ENCODE measurements at places on chromosomes 16 and 17.

GRCh38 chr17:6642592-6642991, 1.7 kb downstream of the TXNDC17 start:
- no peak for DNase-seq

- no peak for DNase-seq
These were observed 3.0 kb downstream of the TEX19 start for GRCh38 chr17:82361885-82362633.

DNA sequence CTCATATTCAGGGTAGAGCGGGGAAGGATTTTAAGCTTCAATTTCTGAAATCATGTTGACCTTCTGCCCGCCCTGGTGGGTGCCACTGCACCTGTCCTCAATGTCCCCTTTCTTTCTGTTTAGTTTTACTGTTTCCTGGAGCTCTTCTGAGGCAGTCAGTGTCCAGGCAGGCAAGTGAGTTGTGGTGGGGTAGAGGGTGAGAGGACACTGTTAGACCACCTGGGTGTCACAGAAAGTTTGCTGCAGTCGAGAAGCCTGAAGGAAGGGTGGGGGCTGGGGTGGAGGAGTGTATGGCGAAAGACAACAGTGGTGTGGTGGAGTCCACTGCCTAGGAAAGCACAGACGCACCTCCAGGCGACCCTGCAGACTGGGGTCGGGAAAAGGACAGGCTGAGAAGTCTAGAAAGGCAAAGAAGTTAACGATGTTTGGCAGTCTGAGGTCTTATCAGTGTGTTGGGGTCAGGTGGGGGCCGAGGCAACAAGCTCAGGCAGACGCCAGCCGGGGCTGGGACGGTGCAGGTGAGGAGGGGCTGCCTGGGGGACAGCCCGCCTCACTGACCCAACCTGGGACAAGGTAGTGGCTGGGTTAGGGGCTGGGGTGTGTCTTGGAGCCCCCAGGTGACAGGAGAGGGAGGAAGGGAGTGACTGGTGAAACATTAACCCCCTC, 23.3 kb upstream of the HOXB13 start:
- no peak for DNase-seq

- no peak for DNase-seq
These were observed 1.7 kb upstream of the LASP1 start for GRCh38 chr17:38867968-38868816.

DNA sequence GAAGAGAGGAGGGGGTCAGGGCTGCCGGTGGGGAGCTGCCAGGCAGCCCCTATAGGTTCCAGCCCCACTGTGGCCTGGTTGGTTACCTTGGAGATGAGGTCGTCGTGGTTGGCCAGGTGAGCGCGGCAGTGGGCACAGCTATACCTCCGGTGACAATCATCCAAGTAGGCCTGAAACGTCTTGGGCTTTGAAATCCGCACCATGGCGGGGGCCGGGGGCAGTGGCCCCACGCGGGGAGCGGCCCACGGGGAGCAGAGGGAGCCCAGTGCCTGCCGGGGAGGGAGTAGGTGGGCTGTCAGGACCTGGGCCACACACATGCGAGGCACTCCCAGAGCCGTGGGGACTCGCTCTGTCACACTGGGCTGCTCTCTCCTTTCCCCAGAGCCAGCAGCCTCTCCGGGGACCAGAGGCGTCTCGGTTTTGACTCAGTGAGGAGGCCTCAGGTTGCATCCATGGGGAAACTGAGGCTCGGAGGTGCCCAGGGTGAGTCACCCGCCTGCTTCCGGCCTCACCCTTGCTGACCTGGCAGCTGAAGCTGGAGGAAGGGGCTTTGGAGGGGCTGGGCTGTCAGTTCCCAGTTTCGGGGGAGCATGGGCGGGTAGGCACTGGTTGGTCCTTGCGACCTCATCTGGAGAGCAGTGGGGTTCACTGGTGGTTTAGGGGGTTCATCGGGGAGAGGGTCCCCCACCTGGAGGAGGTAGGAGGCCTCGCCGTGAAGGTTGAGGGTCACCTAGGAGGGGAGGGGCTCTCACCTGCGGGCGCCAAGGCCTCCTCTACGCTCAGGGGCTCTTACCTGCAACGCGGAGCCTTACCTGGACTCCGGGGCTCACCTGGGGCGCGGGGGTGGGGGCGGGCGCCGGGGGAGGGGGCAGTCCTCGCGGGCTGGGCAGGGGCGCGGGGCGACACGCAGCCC, 591 bp downstream of the YPEL3 start:
- DNase-seq: no peak

DNA sequence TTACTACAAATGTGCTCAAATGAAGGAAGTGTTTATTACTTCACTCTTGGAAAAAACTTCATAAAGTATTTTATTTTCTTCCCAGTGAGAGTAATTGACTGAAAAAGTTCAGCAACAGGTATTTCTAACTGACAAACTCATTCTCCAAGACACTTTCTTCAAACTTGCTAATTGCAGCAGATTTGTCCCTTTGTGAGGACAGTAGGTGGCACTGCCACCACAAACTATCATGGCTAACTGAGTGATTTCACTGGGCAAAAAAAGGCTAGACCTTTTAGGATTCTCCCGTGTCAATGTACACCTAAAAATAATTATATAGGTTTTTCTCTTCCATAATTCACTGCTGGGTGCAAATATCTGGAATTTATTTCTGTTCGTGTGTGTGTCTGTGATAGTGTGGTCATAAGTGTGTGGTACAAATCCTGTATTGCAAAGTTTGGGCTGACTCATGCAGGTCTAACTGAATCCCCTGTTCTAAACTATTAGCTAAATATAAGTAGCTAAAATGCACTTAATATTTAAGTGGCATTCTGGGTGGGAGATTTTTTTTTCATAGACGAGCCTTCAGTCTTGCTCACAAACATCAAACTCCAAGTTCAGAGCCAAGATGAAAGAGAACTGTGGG, 3.9 kb downstream of the HS3ST3A1 start:
- DNase-seq: no peak

DNA sequence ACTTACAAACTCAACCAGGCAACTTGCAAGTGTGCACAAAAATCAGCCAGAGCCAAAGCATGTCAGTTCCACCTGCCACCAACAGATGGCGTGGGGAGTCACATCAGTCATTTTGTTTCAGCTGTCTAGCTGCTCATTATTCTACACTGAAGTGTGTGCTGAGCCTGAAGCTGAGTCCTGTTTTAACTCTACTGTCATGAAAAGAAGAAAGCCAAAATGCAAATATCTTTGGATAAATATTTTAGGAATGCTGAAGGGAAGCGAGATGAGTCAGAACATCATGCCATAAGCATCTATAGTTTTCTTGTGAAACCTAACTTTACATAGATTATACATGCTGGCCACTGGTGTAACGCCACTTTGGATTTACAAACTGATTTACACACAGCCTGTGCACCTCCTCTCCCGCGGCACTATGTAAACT, 172.6 kb downstream of the CDK5R1 start:
- DNase-seq: peak; percentile 56

DNA sequence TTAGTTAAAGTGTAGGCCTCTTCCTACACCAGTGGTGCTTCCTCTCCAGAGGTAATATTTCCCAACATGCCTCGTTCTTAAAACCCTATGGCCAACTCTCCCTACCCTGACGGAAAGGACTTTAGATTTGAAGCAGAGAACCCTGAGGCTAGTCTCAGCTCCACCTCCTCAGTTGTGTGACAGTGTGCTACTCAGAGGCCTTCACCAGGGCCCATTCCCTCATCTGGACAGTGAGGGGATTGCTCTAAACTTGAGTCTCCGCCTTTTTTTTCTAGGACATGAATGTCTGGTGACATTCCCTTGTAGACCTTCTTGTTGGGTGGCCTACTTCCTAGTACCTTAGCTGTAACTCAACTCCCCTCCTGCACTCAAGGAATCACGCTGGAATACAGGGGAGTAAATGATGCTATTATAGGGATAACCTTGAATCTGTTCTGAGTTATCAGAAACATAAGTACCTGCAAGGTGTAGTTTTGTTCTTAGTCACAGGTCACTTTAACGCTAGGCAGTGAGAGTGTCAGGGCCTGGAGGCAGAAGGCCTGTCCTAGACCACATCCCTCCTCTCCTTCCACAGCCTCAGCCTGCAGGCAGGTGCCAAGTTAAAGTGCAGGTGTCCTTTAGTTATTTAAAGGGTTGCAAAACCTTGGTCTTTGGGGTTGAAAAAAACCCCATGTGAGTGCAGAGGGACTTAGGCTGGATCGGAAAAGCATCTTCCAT, 26.9 kb downstream of the LDHD start:
- no peak for DNase-seq

GRCh38 chr16:72092832-72093447, 480 bp downstream of the TXNL4B start:
- no peak for DNase-seq

DNA sequence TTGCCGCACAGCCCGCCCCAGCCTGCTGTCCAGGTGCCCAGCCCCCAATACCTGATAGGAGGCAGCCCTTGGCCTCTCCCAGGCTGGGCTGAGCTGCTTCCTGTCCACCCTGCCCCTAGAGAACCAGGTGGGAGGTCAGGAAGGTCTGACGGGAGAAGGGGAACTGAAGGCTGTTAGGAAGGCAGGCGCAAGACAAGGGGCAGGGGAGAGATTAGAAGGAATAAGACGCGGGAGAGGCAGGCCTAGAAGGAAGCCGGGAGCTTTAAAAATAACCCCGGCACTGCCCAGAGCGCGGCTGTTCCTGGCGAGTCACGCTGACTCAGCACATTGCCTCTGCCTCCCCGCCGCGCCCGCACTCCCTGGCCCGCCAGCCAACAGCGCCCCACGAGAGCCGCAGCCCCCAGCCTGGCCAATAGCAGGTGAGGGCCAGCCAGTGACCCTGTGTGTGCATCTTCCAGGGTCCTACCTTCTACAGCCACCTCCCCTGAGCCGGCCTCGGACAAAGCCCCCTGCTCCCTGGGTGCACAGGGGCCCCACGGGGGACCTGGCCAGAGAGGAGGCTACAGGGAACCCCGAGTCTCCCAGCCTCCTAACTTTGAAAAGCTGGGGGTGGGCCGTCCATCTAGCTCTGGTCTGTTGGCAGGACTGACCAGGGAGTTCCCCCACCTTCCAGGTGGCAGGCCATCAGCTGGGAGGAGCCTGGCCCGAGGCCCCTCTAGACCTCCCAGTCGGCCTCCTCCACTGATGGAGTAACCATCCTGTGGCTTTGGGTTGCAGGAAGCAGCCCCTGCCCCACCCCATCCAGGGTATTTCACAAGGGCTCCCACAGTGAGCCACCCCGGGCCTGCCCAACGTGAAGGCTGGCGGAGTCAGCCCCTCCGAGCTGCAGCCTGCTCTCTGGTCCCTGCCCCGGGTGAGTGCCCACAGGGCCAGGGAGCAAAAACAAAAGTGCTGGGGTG, 4.0 kb downstream of the MAFG start:
- DNase-seq: no peak

GRCh38 chr17:44200478-44201155, 933 bp upstream of the ATXN7L3 start:
- DNase-seq: no peak

DNA sequence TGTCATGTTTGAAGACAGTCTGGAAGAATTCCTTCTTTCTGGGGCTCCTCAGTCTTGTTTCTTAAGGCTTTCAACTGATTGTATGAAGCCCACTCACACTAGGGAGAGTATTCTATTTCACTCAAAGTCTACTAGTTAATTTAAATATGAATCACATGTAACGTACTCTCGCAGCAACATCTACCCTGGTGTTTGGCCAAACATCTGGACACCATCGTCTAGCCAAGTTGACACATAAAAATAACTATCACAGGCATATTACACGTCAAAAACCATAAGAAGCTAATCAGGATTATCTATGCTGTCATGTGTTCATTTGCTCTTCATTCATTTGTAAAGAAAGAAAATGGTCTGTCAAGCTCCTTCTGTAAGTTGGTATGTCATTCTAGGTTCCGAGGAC, 787.4 kb downstream of the KCNJ2 start:
- no peak for DNase-seq

DNA sequence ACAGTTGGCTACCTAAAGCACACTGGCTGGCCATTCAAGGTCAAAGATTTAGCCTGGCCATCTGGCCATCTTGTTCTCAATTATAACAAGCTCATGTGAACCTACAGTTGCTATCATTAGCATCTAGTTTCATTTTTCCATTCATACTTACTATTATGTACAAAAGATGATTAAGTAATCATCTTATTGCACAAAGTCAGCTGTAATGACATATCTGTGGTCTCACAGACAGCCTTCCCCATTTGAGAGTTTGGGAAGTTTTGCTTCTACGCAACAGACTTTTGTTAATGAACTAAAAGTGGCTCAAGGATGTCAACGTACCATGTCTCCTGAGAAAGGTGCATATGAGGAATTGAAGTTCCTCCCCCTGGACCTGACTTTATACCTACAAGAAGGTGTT, 51.3 kb downstream of the HS3ST3B1 start:
- DNase-seq: no peak

- DNase-seq: no peak
These were observed 179.6 kb upstream of the IRX3 start for GRCh38 chr16:54466233-54466632.

DNA sequence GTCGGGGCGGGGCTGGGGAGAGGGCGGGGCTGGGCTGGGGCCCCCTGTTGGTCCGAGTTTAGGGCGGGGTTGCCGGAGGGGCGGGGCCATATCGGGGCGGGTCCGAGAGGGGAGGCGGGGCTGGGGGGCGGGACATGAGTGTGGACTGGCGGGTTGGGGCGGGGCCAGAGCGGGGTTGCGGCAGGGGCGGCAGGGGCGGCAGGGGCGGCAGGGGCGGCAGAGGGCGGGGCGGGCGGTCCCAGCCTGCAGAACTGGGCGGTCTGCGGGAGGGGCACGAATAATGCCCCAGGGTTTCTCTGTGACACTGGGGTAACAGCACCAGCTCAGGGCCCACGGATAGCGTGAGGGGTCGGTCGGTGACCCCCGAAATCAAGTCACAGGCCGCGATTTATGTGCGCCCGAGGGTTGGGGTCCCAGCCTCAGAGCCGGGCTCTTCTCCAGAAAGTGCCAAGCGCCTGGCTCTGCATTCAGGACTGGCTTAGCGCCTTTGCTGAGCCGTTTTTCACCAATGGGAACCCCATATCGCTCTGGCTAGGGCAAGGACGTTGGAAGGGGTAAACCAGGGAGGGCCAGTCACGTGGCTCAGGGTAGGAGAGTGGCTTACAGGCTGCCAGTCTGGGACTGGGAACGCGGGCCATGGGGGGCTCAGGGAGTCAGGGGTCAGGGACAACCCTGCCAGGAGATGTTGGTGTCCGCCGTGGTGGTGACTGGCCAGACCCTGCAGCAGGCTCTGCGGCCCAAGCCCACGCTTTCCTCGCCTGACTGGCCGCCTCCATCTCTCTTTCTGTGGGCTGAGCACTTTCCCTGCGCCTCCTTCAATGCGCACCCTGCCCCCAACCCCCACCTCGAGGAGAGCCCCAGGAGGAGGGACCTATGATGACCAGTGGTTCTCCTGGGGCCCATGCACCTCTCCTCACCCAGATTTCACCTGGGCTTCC, 1.2 kb upstream of the METTL26 start:
- DNase-seq: no peak

GRCh38 chr16:57507136-57508034, 21.1 kb upstream of the DOK4 start:
- DNase-seq: no peak

GRCh38 chr17:50605429-50605828, 29.3 kb upstream of the ABCC3 start:
- no peak for DNase-seq

GRCh38 chr17:69716556-69716955, 302.1 kb downstream of the MAP2K6 start:
- no peak for DNase-seq

GRCh38 chr17:60538726-60539125, 12.7 kb upstream of the APPBP2 start:
- no peak for DNase-seq

- no peak for DNase-seq
These were observed 12.4 kb upstream of the ST6GALNAC2 start for GRCh38 chr17:76598004-76598439.

Data from NT2/D1 (cell line).